ENCODE measurements at places on chromosomes 2 and 18. TPM values are rescaled to one million over a fixed set of nuclear protein-coding genes. Genes with fewer than 3 reads are reported as not detected.
A peak's percentile ranks its signal among the peaks of the same experiment; 100 is the strongest.

GRCh38 chr18:906416-907114, 1.9 kb downstream of the ADCYAP1 start:
- DNase-seq, result no peak

GRCh38 chr18:59505356-59505755, 146.3 kb upstream of the LMAN1 start:
- DNase-seq, result no peak

GRCh38 chr18:79630281-79631095, 49.1 kb upstream of the CTDP1 start:
- no peak for DNase-seq

GRCh38 chr18:50090370-50091312, 104.3 kb downstream of the MYO5B start:
- DNase-seq, result no peak

GRCh38 chr2:31728406-31729064, 147.8 kb upstream of the SRD5A2 start:
- DNase-seq, result no peak

DNA sequence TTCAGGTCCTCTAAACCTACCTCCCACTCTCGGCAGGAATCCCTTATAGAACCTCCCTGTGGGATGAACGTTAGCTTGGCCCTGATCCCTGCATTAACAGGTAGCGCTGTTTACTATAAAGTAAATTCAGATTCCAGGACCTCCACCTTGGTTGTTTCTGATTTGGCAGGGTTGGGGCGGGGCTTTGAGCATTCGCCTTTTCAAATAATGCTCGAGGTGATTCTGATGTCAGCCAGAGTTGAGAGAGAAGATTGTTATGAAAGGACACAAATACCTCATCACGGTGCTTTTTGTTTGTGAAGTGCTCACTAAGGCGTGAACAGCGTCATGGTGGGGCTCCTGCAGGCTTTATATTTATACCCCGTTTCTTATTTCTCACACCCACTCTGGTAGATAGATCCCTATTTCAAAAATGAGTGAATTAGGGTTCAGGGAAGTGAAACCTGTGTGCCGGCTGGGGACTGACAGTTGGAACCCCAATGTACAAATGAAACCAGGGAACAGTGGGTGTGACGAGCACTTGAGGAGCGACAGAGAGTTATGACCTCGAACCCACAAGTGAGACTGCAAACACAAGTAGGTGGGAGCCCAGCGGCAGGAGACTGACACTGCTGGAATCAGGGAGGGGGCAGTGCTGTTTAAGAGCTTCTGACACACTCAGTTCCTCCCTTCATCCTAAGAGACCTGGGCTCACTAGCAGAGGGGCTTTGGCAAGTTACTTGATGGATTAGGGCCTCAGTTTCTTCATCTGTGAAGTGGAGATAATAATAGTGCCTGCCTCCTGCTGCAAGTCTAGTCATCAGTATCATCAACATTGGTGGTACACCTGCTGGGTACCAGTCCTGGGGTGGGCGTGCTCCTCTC, 14.2 kb upstream of the CXCR4 start:
- no peak for DNase-seq

DNA sequence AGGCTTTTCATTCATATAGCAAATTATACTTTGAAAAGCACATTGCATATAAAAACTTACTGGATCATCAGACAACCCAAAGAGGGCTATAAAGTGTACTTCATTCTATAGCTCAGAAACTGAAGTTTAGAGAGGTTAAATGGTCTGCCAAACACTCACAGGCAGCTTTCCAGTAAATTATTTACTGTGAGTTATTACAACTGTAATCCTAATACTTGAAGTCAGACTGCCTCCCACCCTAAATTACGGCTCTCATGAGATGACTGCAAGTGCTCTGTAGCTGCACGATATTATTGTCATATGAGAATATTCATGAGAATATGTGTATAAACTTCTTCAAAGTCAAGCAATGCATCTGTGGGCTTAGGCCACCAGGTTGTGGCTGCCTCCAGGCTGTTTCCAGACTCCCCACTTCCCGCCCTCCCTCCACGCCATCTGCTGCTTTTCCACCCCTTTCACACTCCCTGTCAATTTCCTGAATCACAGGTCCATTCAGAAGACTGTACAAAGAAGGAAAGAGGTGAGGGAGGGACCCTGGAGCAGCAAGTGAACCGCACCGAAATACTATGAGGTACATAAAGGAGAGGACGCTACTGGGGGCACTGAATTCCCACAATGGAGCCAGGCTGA, 111.1 kb upstream of the SPOPL start:
- no peak for DNase-seq

DNA sequence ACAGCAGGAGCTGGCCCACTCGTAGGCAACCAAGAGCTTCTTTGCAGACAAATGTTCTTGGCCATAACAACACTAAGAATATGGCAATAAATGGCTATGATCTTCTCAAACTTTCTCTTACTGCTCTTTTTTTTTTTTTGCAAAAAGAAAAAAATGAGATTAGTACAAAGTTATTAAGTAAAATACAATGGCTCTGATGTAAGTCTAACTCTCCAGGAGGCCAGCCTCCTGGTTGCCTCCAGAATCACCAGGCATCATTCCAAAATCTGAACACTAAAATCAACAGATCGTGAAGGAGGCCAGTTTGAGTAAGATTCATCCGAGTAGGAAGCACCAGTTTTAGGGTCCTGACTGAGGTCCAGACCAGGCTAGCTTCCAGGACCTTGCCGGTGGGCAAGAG, 20.8 kb upstream of the FIGN start:
- no peak for DNase-seq

DNA sequence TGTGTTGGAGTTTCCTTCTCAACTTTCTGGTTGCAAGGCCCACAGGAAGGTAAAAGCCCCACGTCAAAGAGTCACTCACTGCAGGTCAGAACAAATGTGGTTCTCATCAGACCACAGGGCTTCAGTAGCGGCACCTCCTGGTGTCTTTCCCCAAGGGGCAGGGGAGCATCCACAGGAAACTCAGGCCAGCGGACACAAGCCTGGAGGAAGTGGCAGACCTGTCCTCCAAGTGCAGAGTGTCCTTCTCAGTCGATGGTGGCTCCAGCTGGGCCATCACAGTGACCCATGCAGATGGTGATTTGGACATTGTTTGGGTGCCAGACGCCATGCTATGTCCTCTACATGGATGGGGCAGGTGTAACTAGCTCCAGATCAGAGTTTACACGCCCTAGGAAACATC, 84.9 kb downstream of the ACKR3 start:
- no peak for DNase-seq

DNA sequence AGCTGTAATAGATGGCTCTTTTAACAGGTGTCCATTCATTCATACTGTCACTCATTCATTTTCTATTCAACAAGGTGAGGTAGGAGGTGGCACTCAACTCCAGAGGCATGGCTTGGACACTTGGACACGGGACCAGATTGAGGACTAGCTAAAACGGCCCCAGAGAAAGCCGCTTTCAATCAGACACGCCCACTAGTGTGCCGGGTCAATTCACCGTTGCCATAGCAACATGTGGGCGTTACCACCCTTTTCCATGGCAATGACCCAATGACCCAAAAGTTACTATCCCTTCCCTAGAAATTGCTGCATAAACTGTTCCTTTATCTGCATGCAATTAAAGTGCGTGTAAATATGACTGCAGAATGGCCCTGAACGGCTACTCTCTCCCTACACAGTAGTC, 49.2 kb upstream of the LGALSL start:
- DNase-seq, result peak; percentile 37

GRCh38 chr2:134396493-134396892, 142.6 kb downstream of the MGAT5 start:
- DNase-seq, result no peak

DNA sequence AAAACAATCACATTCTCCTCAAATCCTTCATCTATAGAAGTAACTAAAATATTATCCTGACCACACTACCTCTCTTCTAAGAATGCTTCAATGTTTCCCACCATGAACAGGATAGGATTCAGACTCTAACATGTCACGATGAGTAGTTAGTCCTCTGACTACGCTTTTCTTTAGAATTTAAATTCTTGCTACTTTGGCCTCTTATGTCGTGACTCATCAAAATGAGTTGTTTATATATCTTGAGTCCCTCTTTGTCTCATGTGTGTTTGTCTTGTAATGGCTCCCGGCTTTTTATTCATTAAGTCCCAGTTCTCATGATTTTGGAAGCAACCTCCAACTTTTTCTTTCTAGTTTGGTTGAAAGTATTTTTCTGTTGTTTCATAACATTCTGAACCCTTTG, 1289.2 kb downstream of the DSC3 start:
- DNase-seq, result no peak

Gene PRKAG3
- not detected for total RNA-seq

Gene TLX2
- not detected for total RNA-seq

Gene RESP18
- total RNA-seq, result not detected

Gene DOK6
- not detected for total RNA-seq

Gene TMEM247
- not detected for total RNA-seq

Measured in MCF 10A (cell line).